ENCODE measurements at places on chromosomes 7 and 10.

GRCh38 chr7:82257118-82257695 is 186.4 kb downstream of the CACNA2D1 start:
- no peak for DNase-seq

DNA sequence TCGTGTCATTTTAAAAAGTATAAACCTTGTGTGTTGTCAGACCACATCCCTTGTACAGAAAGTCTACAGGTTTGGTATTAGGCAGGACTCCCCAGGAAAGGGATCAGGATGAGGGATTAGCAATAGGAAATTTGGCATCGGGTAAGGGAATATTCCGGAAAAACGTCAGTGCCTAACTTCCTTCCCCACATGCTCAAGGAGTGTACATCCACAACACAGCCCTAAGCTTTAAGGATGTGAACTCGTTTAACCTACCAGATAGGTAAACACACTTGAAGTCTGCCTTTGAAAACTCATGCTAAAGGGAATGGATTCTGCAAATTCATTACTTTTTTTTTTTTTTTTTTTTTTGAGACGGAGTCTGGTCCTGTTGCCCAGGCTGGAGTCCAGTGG is 194.9 kb downstream of the SKIDA1 start:
- no peak for DNase-seq

DNA sequence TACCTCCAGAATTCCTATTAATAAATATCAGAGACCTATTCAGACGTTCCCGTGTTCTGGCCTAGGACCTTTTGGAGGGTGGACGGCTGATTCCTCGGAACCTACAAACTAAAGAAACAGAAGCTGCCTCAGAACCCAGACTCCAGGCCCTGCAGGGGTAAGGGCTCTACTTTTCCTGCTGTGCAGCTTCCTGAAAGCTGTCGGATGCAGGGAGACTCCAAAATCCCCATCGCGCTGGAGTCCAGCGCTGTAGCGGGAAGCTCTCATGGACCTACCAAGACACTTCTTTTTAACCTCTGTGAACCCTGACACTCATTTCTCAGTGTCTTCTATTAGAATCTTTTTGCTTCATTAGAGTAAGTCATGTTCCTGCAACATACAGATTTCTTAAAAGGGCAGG is 244.5 kb upstream of the PITRM1 start:
- DNase-seq: no peak

- DNase-seq: no peak
Measured at GRCh38 chr7:27873981-27874957, 134.3 kb downstream of the TAX1BP1 start.

Data from activated T-cell treated with anti-CD3 and anti-CD28 coated beads, Interleukin-2, amount 50 U/mL, for 24 hours (primary cell).